ENCODE measurements at places on chromosomes 12 and 14.

- H3K4me3 ChIP-seq, result no peak overlapping the region
- H3K27me3 ChIP-seq, result no peaks in the 10 kb centered on the region
- no peaks in the 10 kb centered on the region for H3K36me3 ChIP-seq
- DNase-seq, result peak; percentile 62
Measured at GRCh38 chr14:69287098-69288010, 27.4 kb downstream of the GALNT16 start.

DNA sequence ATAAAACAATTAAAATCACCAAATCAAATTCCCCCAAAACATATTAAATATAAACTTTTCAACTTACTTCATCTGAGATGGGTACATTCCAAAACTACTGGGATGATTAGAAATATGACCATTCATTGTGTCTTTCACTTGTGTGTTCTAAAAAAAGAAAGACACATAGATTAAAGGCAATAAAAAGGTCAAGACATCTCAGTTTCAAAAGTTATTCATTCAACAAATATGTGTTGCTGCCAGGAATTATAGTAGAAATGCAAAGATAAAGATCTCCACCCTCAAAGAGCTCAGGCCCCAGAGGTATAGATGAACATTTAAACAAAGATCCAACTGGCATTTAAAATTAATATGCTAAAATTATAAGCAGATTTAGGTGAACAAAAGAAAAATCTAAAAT, 106.4 kb downstream of the EPS8 start:
- H3K27ac ChIP-seq, result no peak overlapping the region
- H3K4me1 ChIP-seq, result peaks cover under 1% of the 10 kb centered on the region
- H3K36me3 ChIP-seq, result no peaks in the 10 kb centered on the region
- no peaks in the 10 kb centered on the region for H3K27me3 ChIP-seq
- H3K4me3 ChIP-seq, result no peak overlapping the region

GRCh38 chr12:53795927-53796326, 44.1 kb upstream of the CISTR start:
- no peak for DNase-seq
- H3K27ac ChIP-seq, result no peak overlapping the region
- peaks cover 54% of the 10 kb centered on the region for H3K27me3 ChIP-seq
- H3K4me3 ChIP-seq, result no peak overlapping the region
- H3K36me3 ChIP-seq, result no peaks in the 10 kb centered on the region
- no peaks in the 10 kb centered on the region for H3K4me1 ChIP-seq

GRCh38 chr12:131038961-131039950, 85.5 kb downstream of the ADGRD1 start:
- no peak overlapping the region for H3K27ac ChIP-seq
- no peaks in the 10 kb centered on the region for H3K4me1 ChIP-seq
- H3K27me3 ChIP-seq, result no peaks in the 10 kb centered on the region

- H3K27ac ChIP-seq, result no peak overlapping the region
- no peaks in the 10 kb centered on the region for H3K27me3 ChIP-seq
- no peaks in the 10 kb centered on the region for H3K4me1 ChIP-seq
- H3K4me3 ChIP-seq, result no peak overlapping the region
- no peak for DNase-seq
- H3K36me3 ChIP-seq, result no peaks in the 10 kb centered on the region
Measured at GRCh38 chr12:26530461-26530860, 302.5 kb downstream of the ITPR2 start.

- H3K27me3 ChIP-seq, result no peaks in the 10 kb centered on the region
- no peak overlapping the region for H3K27ac ChIP-seq
- no peak for DNase-seq
- H3K4me1 ChIP-seq, result no peaks in the 10 kb centered on the region
- H3K36me3 ChIP-seq, result no peaks in the 10 kb centered on the region
Measured at GRCh38 chr14:44782775-44783238, 178.9 kb downstream of the KLHL28 start.

GRCh38 chr14:93207468-93208308, 632 bp downstream of the UBR7 start:
- peaks cover 3% of the 10 kb centered on the region for H3K4me1 ChIP-seq
- peak; percentile 78 for DNase-seq
- H3K4me3 ChIP-seq, result peak overlapping the region; percentile 76
- H3K27me3 ChIP-seq, result no peaks in the 10 kb centered on the region

DNA sequence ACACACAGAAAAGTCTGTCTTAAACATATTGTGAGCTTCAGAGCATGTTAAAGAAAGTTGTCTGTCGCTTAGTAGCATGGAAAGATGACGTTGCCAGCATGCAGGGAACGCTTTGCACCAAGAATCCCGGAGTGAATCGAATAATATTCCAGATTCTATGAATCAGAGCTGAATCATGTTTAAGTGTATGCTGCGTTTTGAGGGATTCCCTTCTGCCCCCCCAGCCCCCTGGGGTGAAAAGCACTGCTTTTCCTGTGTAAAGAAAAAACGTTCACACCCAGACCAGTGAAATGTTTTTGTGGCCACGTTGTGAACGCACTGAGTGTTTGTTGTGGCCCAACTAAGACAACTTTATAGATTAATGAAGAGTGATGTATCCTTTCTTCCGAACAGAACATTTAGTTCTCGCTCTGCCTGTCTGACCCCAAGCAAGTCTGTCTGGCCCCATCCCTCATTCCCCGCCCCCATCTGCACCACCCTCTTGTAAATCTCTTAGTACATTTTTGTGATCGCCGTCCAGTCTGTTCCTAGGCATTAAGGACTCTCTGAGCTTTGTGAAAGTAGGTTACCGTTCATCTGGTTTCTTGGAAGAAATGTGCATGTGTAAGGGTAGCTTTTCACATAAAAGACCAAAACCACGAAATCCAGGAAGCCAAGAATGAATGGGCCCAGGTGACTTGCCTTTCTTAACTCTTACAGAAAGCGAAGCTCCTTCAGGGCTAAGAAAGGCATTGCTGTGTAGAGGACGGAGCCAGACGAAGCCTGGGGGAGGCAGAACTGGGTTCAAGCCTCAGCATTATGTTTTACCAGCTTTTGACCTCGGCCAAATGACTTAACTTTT, 103.0 kb downstream of the SAMD4A start:
- no peak overlapping the region for H3K4me3 ChIP-seq
- H3K27ac ChIP-seq, result no peak overlapping the region
- H3K4me1 ChIP-seq, result peaks cover 29% of the 10 kb centered on the region
- H3K27me3 ChIP-seq, result no peaks in the 10 kb centered on the region
